Amniotic stem cell (primary cell): ENCODE measurements at places on chromosomes 12 and 14.

DNA sequence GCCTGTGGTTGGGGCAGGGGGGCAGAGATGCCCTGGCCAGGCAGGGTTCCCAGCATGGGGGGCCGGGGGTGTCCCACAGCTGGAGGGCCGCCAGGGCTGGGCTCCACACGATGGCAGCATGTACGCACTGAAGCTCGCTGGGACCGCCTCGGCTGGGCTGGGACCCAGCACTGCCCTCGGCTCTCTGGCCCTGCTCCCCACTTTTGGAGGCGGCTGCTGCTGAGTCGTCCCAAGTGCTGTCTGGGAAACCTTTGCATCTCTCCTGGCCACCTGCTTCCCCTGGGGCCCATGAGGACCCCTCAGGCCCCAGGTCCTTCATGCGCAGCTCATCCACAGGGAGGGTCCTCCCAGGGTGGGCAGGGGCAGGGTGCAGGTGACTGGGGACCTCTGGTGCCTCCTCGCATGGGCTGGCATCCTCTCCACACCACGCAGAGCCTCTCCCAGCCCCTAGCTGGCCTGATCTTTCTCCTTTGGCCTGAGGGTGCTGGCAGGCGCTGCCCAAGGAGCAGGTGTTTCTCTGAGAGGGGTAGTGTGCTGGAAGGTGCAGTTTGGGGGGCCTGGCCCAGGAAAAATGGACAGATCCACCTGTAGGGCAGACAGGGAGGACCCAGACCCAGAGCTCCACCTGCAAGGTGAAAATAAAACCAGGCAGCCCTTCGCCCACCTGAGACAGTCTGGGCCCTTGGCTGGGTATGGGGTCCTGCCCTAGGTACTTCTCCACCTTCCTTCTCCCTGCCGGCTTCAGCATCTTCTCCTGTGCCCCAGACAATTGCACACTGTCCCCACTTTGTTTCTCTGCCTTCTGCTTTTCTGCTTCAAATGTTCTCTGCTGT lies 46.9 kb downstream of the DLK1 start:
- no peak for DNase-seq

- DNase-seq, result no peak
Measured at GRCh38 chr14:77151245-77151644, 9.7 kb upstream of the ZDHHC22 start.

DNA sequence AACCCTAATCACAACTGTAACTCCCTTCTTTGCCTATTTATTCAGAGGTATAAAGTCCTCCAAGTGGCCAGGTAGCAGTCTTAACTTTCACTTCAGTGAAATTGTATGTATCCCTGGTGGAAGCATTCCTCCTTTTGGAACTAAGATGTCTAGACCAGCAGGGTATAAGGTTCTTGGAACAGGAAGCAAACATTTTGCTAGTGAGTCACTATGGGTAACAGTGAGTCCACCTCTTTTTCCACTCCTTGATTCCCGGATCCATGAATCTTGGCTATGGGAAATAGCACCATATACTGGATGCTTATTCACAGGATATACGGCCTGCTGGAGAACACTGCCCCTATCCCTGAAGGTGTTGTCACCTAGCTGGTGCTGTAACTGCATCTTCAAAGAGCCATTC lies 80.2 kb downstream of the KCNA5 start:
- no peak for DNase-seq

GRCh38 chr12:76711241-76711640 lies 52.7 kb upstream of the ZDHHC17 start:
- DNase-seq, result no peak

GRCh38 chr12:12997156-12997555 lies 2.9 kb downstream of the HEBP1 start:
- no peak for DNase-seq
